ENCODE measurements at places on chromosomes 5 and 9. TPM values are rescaled to one million over a fixed set of nuclear protein-coding genes. Genes with fewer than 3 reads are reported as not detected.

The UBAP2 gene
- 43.7 TPM for total RNA-seq

The SPATA31A1 gene
- not detected for total RNA-seq

The ACOT12 gene
- not detected for total RNA-seq

The DIRAS2 gene
- total RNA-seq: not detected

The THBS4 gene
- total RNA-seq: 0.14 TPM

Measured in A549 treated with CpdA at 1 μM for 4 hours (cell line).